Natural killer cell treated with Interleukin-12 subunit alpha and Interleukin-12 subunit beta and Interleukin-15 and Interleukin-18, amount 100 ng/mL, for 72 hours (primary cell): ENCODE measurements at places on chromosomes 12 and 14. TPM values are rescaled to one million over a fixed set of nuclear protein-coding genes. Genes with fewer than 3 reads are reported as not detected.

DNA sequence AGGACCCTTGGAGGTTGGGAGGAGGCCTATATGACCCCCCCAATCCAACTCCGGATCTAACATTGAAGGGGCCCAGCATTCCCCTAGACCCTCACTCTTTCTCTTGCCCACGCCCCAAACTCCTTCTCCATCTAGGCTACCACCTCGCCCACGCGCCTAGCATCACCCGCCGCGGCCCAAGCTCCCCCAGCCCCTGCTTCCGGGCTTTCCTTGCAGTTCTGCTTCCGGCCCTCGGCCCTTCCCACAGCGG lies 445 bp downstream of the CERS5 start:
- H3K4me3 ChIP-seq = peak overlapping the region; percentile 96
- no peaks in the 10 kb centered on the region for H3K27me3 ChIP-seq
- DNase-seq = peak; percentile 84
- no peaks in the 10 kb centered on the region for H3K36me3 ChIP-seq
- peak overlapping the region; percentile 92 for H3K27ac ChIP-seq

DNA sequence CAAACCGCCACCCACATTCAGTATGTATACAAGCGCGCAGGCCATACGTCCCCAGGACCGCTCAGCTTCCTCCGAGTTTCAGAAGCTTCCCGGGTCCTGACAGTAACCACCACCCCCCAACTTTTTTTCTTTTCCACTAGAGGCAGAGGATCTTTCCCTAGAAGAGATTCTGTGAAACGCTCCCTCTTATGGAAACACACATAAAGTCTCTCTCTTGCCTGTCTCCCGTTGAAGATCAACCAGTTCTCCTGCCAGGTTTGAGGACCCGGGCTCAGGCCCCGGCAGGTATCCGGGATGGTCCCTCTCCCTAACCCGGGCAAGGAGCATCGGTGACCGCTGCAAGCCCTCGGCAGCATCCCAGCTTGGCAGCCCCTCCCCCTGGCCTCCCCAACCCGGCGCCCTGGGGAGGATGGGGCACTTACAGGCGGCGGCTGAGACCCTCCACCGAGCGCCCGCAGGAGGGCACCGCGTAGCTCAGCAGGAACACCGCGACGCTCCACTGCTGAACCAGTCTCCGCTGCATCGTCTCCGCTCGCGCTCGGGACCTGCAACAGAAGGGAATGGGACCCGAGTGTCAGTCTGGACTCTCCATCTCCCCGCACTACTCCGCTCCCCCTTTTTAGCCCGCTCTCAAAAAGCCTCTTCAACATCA lies 3.4 kb downstream of the PTHLH start:
- H3K27ac ChIP-seq = no peak overlapping the region
- H3K4me1 ChIP-seq = peaks cover 7% of the 10 kb centered on the region
- peaks cover 55% of the 10 kb centered on the region for H3K27me3 ChIP-seq
- H3K4me3 ChIP-seq = peak overlapping the region; percentile 59
- no peaks in the 10 kb centered on the region for H3K36me3 ChIP-seq
- DNase-seq = no peak

GRCh38 chr12:55296469-55296868 lies at the start of gene OR6C6:
TSS of gene OR6C6 (minus strand) at chr12:55296569. CDS start at chr12:55295232, 1,337 bp downstream.
- no peak within 1 kb of the TSS for H3K27ac ChIP-seq
- H3K36me3 ChIP-seq = no peaks in the 10 kb centered on the region
- H3K4me3 ChIP-seq = no peak within 1 kb of the TSS
- no peaks in the 10 kb centered on the region for H3K4me1 ChIP-seq

DNA sequence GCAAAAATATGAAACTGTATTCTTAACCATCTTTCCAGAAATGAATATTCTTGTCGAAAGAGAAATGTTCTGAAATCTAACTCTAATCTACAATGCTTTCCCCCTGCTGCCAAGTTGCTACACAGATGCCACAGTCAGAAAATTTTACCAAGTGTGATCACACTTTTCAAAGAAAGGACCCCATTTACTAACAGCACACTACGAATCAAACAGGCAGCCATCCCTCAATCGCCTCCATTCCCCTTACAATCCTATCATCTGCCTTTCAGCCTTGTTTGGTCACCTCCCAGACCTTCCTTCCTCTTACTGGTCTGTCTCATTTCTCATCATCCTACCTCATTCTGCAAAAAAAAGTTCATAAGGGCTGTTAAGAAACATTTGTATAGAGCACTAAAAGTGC lies 190.1 kb downstream of the MED13L start:
- peak overlapping the region; percentile 98 for H3K27ac ChIP-seq
- peaks cover 71% of the 10 kb centered on the region for H3K4me1 ChIP-seq
- H3K36me3 ChIP-seq = peaks cover 24% of the 10 kb centered on the region
- H3K4me3 ChIP-seq = peak overlapping the region; percentile 87

GRCh38 chr14:50021261-50022031 lies 94.9 kb downstream of the VCPKMT start:
- peaks cover 38% of the 10 kb centered on the region for H3K36me3 ChIP-seq
- DNase-seq = no peak
- H3K4me1 ChIP-seq = peaks cover 39% of the 10 kb centered on the region
- peak overlapping the region; percentile 90 for H3K4me3 ChIP-seq

DNA sequence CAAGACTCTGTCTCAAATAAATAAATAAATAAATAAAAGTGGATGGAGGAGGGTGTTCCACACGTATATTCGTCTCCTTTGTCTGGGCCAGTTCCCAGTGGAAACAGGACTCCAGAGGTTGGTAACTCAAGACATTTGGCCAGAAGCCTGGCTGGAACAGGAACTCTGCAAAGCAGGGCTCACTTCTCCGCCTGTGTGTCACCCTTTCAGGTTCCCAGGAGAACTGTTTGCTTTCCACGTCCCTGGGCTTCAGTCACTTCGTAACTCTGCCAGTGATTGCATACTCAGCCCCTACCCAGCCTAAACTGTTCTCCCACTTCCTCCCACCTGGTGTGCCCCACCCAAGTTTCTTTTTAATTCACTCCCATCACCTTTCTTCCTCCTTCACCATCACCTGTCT lies 7.0 kb upstream of the UBE2N start:
- H3K36me3 ChIP-seq = no peaks in the 10 kb centered on the region
- H3K27me3 ChIP-seq = peaks cover 5% of the 10 kb centered on the region
- no peak for DNase-seq
- H3K4me3 ChIP-seq = no peak overlapping the region
- H3K4me1 ChIP-seq = no peaks in the 10 kb centered on the region

DNA sequence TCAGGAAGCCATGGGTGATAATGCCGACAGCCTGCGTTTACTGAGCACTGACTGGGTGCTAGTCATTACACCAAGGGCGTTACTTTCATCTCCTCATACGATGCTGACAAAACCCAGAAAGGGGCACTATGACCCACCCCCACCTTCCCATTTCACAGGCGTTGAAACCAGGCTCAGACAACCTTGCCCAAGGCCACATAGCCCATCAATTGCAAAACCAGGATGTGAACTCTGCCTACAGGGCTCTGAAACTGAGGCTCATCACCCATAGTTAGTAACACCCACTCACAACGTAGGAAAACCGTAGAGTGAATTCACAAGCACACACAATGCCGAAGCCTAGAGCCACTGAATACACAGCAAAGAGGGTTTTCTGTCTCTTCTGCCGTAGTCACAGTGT lies 119.9 kb downstream of the RIMBP2 start:
- no peaks in the 10 kb centered on the region for H3K4me1 ChIP-seq
- DNase-seq = no peak
- no peaks in the 10 kb centered on the region for H3K27me3 ChIP-seq
- H3K36me3 ChIP-seq = peaks cover 5% of the 10 kb centered on the region
- H3K27ac ChIP-seq = no peak overlapping the region

DNA sequence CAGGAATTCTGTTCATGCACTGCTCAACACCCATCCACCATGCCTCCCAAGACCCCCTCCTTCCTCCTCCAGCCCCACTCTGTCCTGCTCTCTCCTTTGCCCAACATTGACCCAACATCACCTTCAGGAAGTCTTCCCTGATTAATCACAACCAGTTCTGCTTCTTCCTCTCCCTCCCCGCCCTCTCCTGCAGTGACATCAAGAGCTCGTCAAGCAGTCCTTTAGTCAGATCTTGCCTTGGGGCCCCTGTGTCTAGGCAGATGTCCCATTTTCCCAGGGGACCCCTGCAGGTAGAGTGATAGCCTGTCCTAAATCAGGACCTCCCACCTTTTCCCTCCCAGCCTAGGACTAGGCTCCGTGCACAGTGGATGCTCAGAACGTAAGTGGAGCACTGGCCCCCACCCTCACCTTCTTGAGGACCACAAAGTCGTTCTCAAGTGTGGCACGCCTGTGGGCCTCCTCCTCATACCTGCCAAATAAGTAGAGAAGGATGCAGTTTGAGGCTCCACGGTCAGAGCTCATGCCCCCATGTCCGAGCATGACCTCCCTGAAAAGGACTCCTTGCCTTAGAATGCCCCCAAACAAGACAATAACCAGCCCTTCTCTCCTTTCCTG lies 2.3 kb downstream of the KRT78 start:
- no peaks in the 10 kb centered on the region for H3K36me3 ChIP-seq
- no peaks in the 10 kb centered on the region for H3K27me3 ChIP-seq
- DNase-seq = no peak
- H3K27ac ChIP-seq = no peak overlapping the region

- no peak overlapping the region for H3K27ac ChIP-seq
- H3K36me3 ChIP-seq = no peaks in the 10 kb centered on the region
- no peaks in the 10 kb centered on the region for H3K4me1 ChIP-seq
- no peak overlapping the region for H3K4me3 ChIP-seq
- peaks cover 3% of the 10 kb centered on the region for H3K27me3 ChIP-seq
Observed at GRCh38 chr14:69527635-69528034, 43.1 kb downstream of the PLEKHD1 start.

The TSPAN8 gene
- not detected for total RNA-seq

- H3K4me1 ChIP-seq = peaks cover 28% of the 10 kb centered on the region
- peaks cover 6% of the 10 kb centered on the region for H3K36me3 ChIP-seq
- no peaks in the 10 kb centered on the region for H3K27me3 ChIP-seq
- peak overlapping the region; percentile 44 for H3K27ac ChIP-seq
- no peak for DNase-seq
Observed at GRCh38 chr12:94980577-94980976, 22.9 kb downstream of the NDUFA12 start.

DNA sequence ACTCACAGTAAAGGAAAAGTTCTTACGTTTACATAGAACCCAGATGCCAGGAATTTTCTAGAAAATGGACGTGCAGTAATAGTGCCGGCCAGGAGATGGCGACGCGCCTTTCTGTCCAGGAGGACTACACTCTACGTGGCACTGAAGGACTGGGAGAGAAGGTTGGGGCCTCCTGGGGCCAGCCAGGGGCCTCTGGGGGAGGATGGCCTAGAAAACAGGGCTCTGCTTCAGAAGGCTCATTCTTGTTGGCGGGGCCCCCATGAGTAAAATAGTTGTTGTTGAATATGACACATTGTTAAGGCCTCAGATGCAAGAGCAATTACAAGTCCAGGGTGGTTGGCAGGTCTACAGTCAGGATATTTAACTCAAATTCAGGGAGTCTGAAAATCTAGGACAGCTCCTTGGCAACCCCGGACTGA lies 120.1 kb upstream of the MAX start:
- no peak overlapping the region for H3K4me3 ChIP-seq
- H3K27me3 ChIP-seq = no peaks in the 10 kb centered on the region
- no peak for DNase-seq
- H3K27ac ChIP-seq = no peak overlapping the region
- peaks cover 27% of the 10 kb centered on the region for H3K4me1 ChIP-seq

- peaks cover 6% of the 10 kb centered on the region for H3K36me3 ChIP-seq
- no peak for DNase-seq
- no peak overlapping the region for H3K4me3 ChIP-seq
- H3K27me3 ChIP-seq = no peaks in the 10 kb centered on the region
- peaks cover 39% of the 10 kb centered on the region for H3K4me1 ChIP-seq
Observed at GRCh38 chr14:102144914-102145313, 5.2 kb downstream of the WDR20 start.

The SLC17A8 gene
- total RNA-seq = not detected

DNA sequence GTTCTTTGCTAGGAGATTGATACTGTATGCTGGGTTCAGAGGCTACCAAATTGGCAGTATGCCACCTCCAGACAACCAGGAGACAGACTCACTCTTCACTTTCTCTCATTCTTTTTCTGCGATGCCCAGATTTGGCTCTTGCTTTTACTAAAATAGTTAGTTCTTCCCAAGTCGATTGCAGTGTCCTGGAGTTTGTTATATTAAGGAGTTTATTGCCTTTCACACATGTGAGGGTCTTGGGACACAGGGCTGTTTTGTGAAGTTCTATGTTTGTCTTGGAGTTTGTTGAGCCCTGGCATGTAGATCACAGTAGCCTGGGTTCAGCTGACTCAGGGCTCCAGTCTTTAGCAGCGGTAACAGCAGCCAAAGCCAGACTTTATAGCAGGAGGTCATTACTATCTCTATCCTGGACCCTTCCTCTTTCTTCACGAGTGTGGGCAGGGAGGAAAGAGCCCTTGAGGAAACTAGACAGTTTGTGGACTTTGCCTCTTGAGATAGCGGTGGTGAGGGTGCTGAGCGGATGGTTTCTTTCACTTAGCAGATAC lies 1.6 kb downstream of the MLEC start:
- no peaks in the 10 kb centered on the region for H3K36me3 ChIP-seq
- peak overlapping the region; percentile 71 for H3K27ac ChIP-seq
- peak overlapping the region; percentile 81 for H3K4me3 ChIP-seq
- H3K4me1 ChIP-seq = peaks cover 43% of the 10 kb centered on the region
- no peaks in the 10 kb centered on the region for H3K27me3 ChIP-seq

GRCh38 chr12:97308576-97309198 lies 153.9 kb upstream of the RMST start:
- no peak for DNase-seq
- H3K4me3 ChIP-seq = no peak overlapping the region
- H3K27ac ChIP-seq = no peak overlapping the region
- no peaks in the 10 kb centered on the region for H3K36me3 ChIP-seq

DNA sequence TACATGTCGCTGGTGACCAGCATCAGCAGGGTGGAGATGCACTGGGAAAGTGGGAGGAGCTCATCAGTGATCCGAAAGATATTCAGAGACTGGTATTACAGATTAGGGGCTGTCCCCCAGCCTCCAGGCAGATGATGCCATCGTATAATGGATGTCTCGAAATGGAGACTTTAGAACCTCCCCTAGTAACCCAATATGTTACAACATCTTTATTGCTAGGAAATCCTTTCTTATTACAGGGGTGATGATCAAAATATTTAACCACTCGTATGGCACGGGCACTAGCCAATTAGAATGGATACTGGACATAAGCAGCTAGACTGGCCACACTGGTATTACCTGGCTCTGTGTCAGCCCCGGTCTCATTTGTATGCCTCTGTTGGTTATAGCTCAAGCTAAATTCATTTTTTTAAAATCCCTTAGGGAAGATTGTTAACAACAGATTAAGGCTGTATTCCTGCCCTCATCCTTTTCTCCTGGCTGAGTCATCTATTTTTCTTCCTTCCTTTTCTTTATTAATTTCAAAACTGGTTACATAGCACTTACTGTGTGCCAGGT lies 10.8 kb upstream of the CEBPE start:
- peaks cover 10% of the 10 kb centered on the region for H3K27me3 ChIP-seq
- DNase-seq = no peak

DNA sequence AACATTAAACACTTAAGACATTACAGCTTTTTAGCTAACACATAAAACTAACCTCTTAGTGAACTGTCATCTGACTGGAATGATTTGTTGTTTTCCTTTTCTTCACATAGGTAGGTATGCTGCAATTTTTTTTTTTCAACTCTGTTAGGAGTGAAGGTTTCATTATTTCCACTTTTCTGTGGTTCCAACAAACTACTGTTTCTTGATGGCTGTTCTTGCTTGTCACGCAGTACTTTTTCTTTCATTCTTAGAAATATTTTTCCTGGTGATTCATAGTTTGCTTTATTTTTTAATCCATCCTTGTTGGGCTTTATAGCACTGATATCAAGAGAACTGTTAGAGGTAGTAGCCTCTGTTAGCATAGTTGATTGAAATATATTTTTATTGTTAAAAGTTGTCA lies 6.3 kb downstream of the MIS18BP1 start:
- H3K27me3 ChIP-seq = no peaks in the 10 kb centered on the region
- H3K4me3 ChIP-seq = no peak overlapping the region
- H3K4me1 ChIP-seq = peaks cover 11% of the 10 kb centered on the region
- no peak for DNase-seq
- no peaks in the 10 kb centered on the region for H3K36me3 ChIP-seq
